Fibroblast of upper back skin (primary cell): ENCODE measurements at places on chromosomes 1 and 21.

- DNase-seq, result no peak
These were observed 51.3 kb upstream of the LRRN2 start for GRCh38 chr1:204736836-204737235.

- DNase-seq, result no peak
These were observed 616 bp upstream of the LAX1 start for GRCh38 chr1:203764105-203765028.

DNA sequence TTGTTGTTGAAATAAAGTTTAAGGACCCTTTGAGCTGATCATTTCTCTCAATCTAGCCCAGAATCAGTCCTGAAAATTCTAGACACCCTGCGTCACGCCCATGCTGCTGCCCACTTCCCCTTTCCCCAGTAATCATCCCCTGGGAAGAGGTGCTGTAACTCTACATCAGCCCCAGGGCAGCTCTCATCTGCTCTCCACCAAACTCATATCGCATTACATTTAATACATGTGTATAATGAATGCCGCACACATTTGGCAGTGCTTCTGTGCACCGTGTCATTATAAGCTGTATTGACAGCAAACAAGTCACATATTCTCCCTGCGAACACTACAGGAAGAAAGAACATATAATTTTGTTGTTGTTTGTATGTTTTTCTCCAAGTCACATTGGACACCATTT, 539.7 kb upstream of the DAB1 start:
- no peak for DNase-seq

DNA sequence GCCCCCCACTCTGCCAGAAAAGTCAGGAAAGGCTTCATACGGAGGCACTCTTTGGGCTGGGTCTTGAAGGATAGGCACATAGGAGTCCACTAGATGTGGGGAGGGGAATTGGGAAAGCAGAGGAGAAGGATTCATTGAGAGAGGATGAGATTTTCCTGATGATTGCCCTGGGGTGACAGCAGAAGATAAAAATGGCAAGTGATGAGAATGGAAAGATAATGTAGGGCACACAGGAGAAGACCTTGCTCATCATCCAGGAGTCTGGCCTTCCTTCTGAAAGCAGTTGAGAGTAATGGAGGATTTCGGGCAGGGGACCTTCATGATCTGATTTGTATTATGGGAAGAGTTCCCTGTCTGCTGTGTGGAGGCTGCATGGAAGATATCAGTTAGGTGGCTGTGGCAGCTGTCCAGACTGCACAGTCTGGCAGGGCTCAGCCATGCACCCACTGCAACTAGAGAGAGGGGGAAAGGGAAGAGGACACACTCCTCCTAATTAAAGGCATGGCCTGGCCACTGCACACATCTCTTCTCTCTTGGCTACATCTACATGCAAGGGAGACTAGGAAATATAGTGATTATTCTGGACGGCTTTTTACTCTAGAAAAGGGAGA, 9.6 kb upstream of the FABP3 start:
- no peak for DNase-seq

- DNase-seq, result peak; percentile 21
These were observed at the start of gene SLC45A3 for GRCh38 chr1:205680073-205680851. TSS of gene SLC45A3 (minus strand) at chr1:205680509. CDS start at chr1:205664656, 15,853 bp downstream.

DNA sequence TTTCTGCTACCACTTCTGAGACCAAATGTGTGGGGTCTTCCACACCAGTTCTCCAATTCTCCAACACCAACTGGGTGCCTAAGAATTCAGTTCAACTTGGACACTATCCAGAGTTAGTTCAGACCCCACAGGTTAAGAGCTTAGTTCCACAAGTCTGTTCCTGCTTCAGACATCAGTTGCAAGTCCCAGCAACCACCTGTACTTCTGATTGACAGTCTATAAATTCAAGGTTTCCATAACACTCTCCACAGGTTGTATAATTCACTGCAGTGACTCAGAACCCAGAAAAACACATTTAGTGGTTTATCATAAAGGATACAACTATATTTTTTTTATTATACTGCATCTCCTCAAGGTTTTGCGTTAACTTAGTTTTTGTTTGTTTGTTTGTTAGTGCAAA, 18.7 kb downstream of the AK5 start:
- no peak for DNase-seq

- no peak for DNase-seq
These were observed 2.1 kb downstream of the C1orf21 start for GRCh38 chr1:184388971-184389370.

- DNase-seq, result peak; percentile 86
These were observed 326.7 kb downstream of the PAPPA2 start for GRCh38 chr1:176789571-176790090.

GRCh38 chr1:231871471-231871870, 244.9 kb downstream of the DISC1 start:
- no peak for DNase-seq

DNA sequence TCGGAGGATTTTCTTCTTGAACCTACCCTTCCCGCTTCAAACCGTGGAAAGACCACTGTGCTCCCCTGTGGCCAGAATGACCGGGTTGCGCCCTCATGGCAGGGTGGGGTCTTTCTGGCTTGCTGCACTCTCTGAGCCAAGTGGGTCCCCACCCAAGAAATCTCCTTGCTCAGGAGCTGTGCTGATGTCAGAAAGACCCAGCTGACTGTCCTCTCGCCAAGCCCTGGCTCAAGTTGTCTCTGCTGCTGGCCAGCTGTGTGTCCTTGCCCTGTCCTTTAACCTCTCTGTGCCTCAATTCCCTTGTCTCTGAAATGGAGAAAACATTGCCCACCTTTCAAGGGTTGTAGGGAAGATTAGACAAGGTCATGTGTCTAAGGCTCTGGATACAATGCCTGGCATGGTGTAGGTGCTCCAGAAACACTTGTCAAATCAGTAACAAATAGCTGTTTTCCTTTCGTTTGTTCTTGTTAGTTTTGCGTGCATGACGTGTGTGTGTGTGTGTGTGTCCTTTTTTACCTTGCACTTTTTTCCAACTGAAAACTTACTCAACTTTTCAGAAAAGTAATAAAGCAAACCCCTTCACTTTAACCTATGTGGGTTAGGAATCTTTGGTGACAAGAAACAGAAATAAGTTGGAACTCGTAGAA, 41.1 kb upstream of the RPL11 start:
- no peak for DNase-seq

DNA sequence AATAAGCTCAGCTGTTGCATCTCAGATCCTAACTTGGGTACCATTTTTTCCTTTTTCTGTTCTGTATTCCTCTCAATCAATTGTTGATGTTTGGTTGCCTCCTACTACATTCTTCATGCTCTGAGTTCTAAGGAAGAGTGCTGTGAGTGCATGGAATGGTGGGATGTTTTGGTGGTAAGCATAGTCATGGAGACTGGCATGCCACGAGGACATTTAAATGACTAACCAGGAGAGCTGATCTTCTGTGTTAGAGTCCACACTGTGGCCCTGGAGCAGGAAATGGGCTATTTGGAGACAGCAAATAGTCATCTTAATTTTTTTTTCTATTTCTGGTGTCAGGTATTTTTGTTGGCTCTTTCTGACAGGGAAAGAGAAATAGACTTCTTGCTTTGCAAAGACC, 69.5 kb upstream of the HSD17B7 start:
- peak; percentile 17 for DNase-seq

DNA sequence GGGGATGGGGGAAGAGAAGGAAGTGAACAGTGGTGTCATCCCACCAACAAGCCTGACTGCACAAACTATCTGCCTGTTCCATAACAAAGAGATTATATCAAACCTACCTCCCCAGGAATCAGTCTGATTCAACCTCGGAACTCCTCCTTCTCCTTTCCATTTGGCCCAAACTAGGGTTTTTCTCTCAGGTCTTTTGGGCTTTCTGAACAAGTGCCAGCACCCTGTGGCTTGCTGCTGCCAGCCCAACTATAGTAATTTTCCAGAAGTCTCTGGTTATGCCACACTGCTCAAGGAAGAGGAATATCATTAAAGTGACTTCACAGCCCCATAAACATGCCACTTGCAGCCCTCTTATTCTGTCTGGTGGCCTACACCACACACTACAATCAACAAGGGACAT, 70.5 kb downstream of the RGS7 start:
- DNase-seq, result no peak

DNA sequence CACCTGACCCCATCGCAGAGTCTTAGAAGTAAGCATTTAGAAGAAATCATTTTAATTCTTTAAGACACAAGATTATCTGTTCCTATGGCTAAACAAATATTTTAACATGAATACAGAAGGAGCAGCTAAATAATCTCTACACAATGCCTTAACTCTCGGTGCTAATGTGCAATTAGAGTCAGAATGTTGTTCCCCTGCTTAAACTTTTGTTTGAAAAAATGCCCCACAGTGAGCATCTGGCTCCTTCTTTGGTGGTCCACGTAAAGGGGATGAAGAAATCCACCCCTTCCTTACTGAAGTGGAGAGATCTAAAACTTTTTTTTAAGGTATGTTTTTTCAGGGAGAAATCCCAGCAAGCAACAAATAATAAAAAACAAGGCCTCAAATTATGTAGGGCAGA, 55.2 kb downstream of the SLC45A1 start:
- no peak for DNase-seq

DNA sequence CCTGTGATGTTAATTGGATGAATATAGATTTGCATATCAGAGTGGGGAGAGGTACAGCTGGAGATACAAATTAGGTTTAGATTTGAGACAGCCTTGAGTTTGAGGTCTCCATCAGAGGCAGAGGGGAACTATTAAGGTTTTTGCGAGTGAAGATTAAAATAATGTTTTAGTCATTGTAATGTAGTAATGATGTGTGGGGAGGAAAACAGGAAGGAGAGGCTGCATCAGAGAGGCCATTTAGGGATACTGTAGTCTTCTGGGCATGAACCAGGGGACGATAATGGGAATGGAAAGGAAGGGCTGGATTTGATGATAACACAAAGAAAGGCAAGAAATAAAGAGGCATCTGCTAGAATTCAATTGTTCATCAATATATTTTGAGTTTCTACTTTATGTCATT, 9.5 kb downstream of the CD84 start:
- DNase-seq, result no peak

- DNase-seq, result no peak
These were observed 42.4 kb downstream of the URB1 start for GRCh38 chr21:32350211-32350980.

GRCh38 chr1:22104094-22104493, 38.8 kb downstream of the WNT4 start:
- DNase-seq, result no peak

DNA sequence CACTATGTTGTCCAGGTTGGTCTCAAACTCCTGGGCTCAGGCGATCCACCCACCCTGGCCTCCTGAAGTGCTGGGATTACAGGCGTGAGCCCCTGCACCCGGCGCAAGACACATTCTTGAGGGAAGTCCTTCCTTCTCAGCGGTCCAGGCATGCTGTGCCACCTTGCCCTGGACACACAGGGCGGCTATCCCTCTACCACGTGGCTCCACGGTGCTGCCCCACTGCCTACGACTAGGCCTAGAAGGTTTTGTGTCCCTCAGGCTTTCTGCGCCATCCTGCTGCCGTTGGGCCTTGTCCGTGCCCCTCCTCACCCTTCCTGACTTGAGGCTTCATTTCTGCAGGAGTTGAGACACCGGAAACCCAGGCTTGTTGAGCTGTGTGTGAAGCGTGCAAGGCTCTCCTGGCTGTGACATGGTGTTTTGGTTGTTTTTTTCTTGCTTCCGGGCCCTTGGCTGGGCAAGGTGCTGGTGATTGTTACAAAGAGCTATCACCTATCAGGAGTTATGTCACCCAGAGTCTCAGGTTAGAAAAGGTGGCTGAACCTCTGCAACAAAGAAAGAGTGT, 13.9 kb downstream of the C1orf174 start:
- no peak for DNase-seq

DNA sequence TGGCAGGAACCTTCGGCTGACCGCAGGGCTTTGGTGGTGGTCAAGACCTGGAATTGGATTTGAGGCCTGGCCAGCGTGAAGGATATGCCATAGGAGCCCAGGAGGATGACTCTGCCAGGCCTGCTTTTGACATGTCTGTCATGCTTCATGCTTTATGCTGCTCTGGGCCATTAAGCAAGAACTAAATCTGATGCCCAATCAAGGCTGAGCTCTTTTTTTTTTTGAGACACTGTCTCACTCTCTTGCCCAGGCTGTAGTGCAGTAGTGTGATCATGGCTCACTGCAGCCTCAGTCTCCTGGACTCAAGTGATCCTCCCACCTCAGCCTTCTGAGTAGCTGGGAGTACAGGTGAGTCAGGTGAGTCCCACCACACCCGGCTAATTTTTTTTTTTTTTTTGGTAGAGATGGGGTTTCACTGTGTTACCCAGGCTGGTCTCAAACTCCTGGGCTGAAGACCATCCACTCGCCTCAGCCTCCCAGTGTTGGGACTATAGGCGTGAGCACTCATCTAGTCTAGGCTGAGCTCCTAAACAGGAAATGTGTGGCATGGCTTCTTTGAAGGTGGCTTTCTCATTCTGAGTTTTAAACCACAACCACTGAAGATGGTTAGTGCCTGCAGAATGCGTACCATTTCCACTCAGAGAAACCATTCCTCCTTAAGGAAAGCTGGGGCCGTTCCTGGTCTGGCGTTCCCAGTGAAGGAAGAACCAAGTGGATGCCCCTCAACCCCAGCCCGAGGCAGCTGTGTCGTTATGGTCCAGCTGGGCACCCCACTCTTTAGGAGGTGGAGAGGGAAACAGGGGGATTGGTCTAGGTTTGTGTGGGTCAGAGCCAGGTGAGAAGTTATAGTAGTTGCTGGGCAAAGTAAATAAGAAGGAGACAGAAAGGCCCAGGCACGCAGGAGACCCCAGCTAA, 34.2 kb upstream of the ATP5PO start:
- no peak for DNase-seq

DNA sequence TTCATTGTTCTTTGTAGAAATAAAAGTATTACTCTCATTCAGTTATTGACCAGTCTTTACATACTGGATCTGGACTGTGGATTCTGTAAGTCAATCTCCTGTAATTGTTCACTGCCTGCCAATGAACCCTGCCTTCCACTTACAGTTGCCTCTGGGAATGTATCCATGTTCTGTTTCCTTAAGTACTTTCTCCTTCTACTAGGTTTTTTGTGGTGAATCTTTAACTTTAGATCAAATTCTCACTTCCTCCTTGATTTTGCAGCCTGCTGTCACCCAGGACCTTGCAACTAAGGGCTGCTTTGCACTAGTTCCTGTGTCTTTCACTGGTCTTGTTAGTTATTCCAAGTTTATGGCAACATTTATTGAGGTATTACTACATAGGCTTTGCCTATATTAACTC, 28.2 kb upstream of the ANKRD13C start:
- no peak for DNase-seq

- peak; percentile 7 for DNase-seq
These were observed 23.3 kb downstream of the CYP2J2 start for GRCh38 chr1:59903141-59903754.

DNA sequence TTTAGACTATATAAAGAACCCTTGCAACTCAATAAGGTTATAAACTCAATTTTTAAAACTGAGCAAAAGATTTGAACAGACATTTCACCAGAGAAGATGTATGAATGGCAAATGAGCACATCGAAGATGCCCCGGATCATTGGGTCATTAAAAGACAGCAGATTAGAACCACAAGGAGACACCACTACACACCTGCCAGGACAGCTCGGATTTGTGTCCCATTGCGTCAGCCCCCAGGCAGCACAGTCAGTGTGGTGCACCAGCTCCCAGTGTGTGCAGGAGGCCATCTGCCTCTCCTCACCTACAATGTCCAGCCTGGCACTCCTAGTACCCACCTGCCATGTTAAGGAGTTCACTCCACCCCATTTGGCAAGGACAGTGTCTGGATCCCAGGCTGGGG, 61.1 kb upstream of the LRP8 start:
- no peak for DNase-seq
